Activated CD8-positive, alpha-beta memory T cell treated with anti-CD3 and anti-CD28 coated beads, Interleukin-2, amount 10 ng/mL, durations not matched to agents 7 days and 5 days (primary cell): ENCODE measurements at places on chromosomes 1 and 21. TPM values are rescaled to one million over a fixed set of nuclear protein-coding genes. Genes with fewer than 3 reads are reported as not detected.

Gene ANGPTL3
- not detected for total RNA-seq

Gene LAMC1
- not detected for total RNA-seq

Gene ELAPOR1
- total RNA-seq: 4.5 TPM

Gene LRRC53
- not detected for total RNA-seq

Gene NEK2
- 42.5 TPM for total RNA-seq

Gene SH2D2A
- total RNA-seq: 205 TPM

Gene S100A14
- total RNA-seq: not detected

Gene RIIAD1
- total RNA-seq: not detected

DNA sequence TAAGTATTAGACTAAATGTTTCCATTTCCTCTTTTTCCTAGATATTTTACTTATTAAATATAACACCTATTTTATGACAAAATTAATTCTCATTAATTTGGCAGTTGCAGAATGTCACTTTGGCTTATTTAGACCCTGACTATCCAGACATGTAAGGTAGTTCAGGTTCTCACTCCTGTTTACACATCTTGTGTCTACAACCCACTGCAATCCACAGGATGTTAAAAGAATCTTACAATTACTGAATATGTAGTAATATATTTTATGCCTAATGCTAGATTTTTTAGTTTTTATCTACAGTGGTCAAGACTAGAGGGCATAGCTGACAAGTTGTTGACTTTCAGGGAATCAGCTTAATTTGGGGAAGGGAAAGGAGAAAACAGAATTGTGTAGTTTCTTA is 346.7 kb downstream of the USP25 start:
- H3K36me3 ChIP-seq: no peaks in the 10 kb centered on the region
- no peak overlapping the region for H3K27ac ChIP-seq
- H3K4me1 ChIP-seq: no peaks in the 10 kb centered on the region
- no peak overlapping the region for H3K4me3 ChIP-seq

DNA sequence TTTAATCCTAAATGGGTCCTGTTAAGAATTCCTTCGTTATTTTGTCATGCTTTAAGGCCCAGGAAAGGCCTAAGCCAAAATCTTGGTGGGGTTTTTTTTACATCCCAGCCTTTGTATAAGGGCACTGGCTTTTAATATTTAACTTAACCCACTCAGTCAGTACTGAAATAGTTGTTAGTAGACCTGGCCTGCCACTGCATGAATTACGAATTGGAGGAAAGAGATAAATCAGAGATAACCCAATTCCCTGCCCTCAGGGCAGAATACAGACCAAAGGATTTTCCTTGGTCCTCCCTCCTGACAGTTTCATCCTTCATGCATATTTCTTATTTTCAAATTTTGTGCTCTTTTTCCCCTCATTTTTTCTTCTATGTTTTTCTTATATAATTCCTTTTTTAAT is 193.0 kb downstream of the FASLG start:
- peaks cover 4% of the 10 kb centered on the region for H3K36me3 ChIP-seq
- H3K27me3 ChIP-seq: peaks cover 45% of the 10 kb centered on the region
- H3K4me1 ChIP-seq: no peaks in the 10 kb centered on the region
- no peak for DNase-seq
- H3K27ac ChIP-seq: no peak overlapping the region

DNA sequence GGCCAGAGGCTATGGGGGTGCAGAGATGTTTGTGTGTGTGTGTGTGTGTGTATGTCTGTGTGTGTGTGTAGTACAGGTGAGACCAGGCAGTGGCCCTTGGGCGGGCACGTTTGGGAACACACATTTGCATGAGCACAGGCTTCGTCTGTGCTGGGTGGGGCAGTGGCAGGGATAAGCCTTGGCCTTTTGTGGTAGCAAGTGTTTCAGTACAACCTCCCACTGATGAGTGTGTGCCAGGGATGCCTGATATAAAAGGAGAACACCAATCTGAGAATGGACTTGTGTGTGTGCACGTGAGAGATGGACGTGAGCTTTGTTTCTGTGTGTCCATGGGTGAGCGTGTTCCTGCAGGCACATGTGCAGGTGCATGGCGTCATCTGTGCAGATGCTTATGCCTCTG is 3.0 kb downstream of the NTRK1 start:
- no peak overlapping the region for H3K4me3 ChIP-seq
- no peak for DNase-seq
- H3K27me3 ChIP-seq: peaks cover 24% of the 10 kb centered on the region
- peak overlapping the region; percentile 63 for H3K27ac ChIP-seq
- H3K36me3 ChIP-seq: no peaks in the 10 kb centered on the region

DNA sequence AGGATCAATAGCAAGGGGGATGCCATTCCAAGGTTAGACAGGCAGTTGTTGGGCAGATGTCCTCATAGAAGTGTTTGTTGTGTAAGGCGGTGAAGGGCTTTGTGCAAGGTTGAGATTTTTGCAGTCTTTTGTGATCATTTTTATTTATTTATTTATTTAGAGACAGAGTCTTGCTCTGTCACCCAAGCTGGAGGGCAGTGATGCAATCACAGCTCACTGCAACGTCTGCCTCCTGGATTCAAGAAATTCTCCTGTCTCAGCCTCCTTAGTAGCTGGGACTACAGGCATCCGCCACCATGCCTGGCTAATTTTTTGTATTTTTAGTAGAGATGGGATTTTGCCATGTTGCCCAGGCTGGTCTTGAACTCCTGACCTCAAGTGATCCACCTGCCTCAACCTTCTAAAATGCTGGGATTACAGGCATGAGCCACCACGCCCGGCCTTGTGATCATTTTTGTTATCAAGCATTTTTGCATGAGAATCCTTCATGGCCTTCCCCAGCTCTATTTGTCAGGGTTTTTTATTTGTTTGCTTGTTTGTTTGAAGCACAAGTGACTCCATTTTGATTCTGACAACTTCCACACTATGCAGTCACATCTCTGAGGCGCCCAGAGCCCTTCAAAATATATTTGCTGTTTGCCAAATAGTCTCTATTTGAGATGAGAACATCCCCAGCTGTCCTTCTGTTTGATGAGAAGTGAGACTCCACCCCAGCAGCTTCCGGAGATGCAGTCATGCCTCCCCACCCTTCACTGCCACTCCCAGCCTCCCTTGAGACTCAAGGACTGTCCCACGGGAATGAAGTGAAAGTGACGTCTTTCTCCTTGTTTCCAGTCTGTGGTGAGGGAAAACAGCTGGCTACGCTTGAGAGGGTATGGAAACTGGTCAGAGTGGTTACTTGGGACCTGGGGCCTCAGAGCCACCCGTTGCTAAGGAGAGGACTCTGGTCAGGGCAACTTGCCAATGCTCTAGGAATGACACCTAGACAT is 38.0 kb downstream of the TMEM50B start:
- peaks cover 3% of the 10 kb centered on the region for H3K4me1 ChIP-seq
- peaks cover 10% of the 10 kb centered on the region for H3K36me3 ChIP-seq
- DNase-seq: no peak
- H3K27me3 ChIP-seq: no peaks in the 10 kb centered on the region
- no peak overlapping the region for H3K4me3 ChIP-seq

DNA sequence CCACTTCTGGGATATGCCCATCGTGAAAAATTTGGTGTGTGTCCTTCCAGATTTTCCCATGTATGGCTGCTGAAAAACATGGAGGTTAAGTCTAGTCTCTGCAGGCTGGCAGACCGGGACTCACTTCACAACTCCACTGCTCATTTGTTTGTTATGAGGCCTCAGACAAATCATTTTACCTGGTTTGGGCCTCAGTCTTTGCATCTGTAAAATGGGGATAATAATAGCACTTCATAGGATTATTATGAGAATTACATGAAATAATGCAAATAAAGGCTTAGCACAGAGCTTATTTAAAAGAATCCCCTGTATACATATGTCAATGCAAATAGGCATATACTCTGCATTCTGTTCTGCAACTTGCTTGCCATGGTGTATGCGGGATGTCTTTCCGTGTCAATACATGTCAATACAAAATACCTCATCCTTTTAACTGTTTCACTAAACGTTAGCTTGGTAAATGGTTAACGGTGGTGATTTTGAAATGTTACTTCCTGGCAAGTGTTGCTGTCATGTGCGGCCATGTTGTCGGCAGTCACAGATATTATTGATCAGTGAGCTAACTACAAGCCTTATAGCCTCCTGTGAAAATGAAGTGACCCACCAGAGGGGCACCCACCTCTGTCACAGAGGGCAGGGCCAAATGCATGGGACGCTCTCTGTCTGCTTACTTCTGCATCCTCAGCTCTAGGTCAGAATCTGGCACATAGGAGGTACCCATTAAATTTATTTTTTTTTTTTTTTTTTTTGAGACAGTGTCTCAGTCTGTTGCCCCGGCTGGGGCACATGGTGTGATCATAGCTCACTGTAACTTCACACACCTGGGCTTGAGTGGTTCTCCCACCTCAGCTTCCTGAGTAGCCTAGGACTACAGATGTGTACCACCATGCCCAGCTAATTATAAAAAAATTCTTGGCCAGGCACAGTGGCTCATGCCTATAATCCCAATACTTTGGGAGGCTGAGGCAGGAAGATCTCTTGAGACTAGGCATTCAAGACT is 4.3 kb downstream of the LCK start:
- peak overlapping the region; percentile 94 for H3K27ac ChIP-seq
- DNase-seq: peak; percentile 70
- H3K27me3 ChIP-seq: no peaks in the 10 kb centered on the region
- H3K4me1 ChIP-seq: peaks cover 45% of the 10 kb centered on the region
- H3K4me3 ChIP-seq: peak overlapping the region; percentile 97

DNA sequence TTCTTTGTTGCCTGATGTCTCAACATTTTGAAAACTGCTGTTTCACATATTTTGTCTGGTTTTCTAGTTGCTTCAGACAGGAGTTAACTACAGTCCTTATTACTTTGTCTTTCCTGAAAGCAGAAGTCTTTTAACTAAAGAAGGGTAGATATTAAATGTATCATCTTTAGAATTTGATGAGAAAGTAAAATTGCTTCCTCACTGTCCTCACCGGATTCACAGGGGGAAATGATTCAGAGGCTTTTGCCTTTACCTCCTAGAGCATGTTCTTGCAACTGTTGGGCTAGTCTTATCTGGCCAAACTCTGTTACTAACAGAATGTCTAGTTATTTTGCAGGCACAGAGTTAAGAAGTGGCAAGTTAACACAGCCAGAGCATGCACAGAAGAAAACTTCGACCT is 107.2 kb upstream of the VAV3 start:
- no peak overlapping the region for H3K4me3 ChIP-seq
- H3K27ac ChIP-seq: no peak overlapping the region
- no peak for DNase-seq
- peaks cover 6% of the 10 kb centered on the region for H3K4me1 ChIP-seq
- no peaks in the 10 kb centered on the region for H3K36me3 ChIP-seq

GRCh38 chr1:202501281-202501680 is 152.8 kb downstream of the PPP1R12B start:
- no peak overlapping the region for H3K27ac ChIP-seq
- H3K4me1 ChIP-seq: no peaks in the 10 kb centered on the region
- H3K4me3 ChIP-seq: no peak overlapping the region
- no peak for DNase-seq

GRCh38 chr1:33902486-33903209 is 38.8 kb downstream of the HMGB4 start:
- H3K4me1 ChIP-seq: no peaks in the 10 kb centered on the region
- no peak overlapping the region for H3K4me3 ChIP-seq

DNA sequence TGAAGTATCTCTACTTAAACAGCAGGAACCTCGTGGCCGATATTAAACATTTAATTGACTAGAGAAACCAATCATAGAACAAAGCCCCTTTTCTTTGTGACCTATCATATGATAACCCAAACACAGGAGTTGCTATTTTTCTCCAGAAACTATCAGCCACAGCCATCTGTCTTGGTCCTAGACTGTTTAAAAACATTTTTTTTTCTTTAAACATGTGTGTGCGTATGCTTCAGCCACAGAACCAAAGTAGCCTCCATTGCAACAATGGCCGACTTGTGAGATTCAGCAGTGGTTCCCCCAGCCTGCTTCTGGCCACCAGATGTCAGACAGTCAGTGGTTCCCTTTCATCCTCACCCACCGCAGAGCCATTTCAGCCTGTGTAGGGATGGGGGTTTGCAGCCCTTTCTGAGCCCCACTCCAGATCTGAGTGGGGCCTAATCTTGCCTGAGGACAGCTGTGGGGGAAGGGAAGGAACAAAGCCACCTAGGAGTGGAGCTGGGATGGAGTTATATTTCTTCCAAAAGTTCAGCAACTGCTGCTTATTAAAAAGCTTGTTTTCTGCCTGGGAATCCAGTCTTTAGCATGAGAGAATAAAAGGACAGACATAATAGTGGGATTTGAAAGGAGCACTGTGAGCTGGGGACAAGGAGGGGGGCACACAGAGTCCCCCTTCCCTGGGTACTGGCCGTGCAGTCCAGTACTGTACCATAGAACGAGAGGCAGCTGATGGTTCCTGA is 11.7 kb upstream of the IGSF3 start:
- H3K4me1 ChIP-seq: no peaks in the 10 kb centered on the region
- H3K36me3 ChIP-seq: no peaks in the 10 kb centered on the region
- no peak overlapping the region for H3K4me3 ChIP-seq
- no peak for DNase-seq
- H3K27me3 ChIP-seq: peaks cover 33% of the 10 kb centered on the region

GRCh38 chr1:116106646-116107045 is 4.6 kb upstream of the MAB21L3 start:
- H3K27me3 ChIP-seq: peaks cover 11% of the 10 kb centered on the region
- no peaks in the 10 kb centered on the region for H3K36me3 ChIP-seq
- H3K4me1 ChIP-seq: no peaks in the 10 kb centered on the region
- DNase-seq: no peak

DNA sequence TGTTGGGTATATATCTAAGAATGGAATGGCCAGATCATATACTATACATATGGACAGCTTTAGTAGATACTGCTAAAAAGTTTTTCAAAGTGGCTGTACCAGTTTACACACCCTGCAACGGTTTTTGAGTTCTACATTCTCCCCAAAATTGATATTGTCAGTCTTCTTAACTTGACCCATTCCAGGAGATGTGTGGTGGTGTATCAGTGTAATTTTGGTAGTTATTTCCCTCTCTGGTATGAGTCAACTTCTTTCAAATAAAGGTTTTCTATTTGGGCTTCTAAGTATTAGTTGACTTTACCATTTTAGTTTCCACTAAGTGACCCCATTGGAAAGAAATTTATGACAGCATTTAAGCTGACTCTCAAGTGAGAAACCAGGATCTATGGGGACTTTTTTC is 29.2 kb downstream of the INKA2 start:
- no peak for DNase-seq
- H3K36me3 ChIP-seq: peaks cover 42% of the 10 kb centered on the region
- no peak overlapping the region for H3K4me3 ChIP-seq
- peak overlapping the region; percentile 61 for H3K27ac ChIP-seq

DNA sequence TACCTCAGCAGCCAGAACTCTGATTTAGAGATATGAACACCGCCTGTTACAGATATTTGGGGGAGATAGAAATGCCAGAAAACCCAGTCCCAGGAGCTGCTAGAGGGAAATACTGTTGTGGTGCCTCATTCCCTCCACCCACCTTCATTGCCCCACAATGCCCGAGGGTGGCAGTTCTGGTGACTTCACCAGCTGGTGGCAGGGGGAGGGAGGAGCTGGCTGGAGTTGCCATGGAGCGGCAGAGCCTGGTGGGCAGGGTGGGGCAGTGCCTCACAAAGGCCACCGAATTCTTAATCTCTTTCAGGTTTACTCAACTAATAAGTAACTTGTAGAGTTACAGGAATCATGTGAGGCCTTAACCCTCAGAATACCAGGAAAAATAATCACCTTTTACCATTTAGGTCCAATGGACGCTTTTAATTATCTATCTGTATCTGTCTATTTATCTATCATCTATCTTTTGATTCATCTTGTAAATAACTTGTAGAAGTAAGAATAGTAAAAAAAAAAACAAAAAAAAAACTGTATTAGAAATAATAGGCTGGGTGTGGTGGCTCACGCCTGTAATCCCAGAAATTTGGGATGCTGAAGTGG is 11.7 kb upstream of the S100A11 start:
- H3K36me3 ChIP-seq: no peaks in the 10 kb centered on the region
- peaks cover 29% of the 10 kb centered on the region for H3K4me1 ChIP-seq
- DNase-seq: no peak
- peaks cover 8% of the 10 kb centered on the region for H3K27me3 ChIP-seq
- peak overlapping the region; percentile 75 for H3K4me3 ChIP-seq

GRCh38 chr1:34312359-34312758 is 135.7 kb downstream of the C1orf94 start:
- no peak overlapping the region for H3K4me3 ChIP-seq
- no peaks in the 10 kb centered on the region for H3K4me1 ChIP-seq
- peaks cover 3% of the 10 kb centered on the region for H3K27me3 ChIP-seq
